ENCODE measurements at places on chromosomes 13 and 19.

- H3K27ac ChIP-seq, result no peak overlapping the region
- H3K4me1 ChIP-seq, result no peaks in the 10 kb centered on the region
- no peak for DNase-seq
- no peaks in the 10 kb centered on the region for H3K36me3 ChIP-seq
These were observed 627.7 kb downstream of the FGF9 start for GRCh38 chr13:22298530-22298929.

DNA sequence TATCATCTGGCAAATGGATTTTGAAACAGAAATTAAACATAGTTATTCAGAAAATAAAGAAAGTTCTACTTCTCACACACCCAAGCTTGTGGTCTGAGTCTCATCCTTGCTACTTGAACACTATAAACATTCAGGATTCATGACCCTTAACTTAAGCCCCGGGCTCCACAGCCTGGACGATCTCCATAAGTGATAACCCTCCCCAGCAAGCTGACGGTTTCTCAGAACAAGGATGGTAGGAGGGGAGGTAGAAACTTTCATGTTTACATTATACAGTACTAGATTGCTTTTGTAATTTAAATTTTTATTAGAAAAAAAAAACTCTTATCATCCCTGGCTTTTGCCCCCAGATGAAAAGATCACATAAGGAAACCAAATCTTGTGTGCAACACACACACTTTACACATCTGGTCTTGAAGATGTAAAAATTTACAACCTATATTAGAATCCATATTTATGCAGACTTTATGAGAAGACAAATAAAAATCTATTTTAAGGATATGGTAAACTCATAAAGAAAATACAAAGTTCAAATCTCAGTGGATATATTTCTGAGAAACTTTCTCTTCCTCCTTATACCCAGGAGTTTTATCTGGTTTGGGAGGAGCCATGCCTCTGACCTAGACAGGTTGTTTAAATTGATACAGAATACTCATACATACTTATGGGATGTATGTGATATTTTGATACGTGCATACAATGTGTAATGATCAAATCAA, 20.0 kb upstream of the ATP12A start:
- H3K27ac ChIP-seq, result no peak overlapping the region
- no peaks in the 10 kb centered on the region for H3K4me1 ChIP-seq
- no peak overlapping the region for H3K4me3 ChIP-seq

GRCh38 chr13:97446448-97446847, 12.5 kb downstream of the RAP2A start:
- H3K4me3 ChIP-seq, result no peak overlapping the region
- H3K36me3 ChIP-seq, result no peaks in the 10 kb centered on the region
- DNase-seq, result no peak
- peaks cover 2% of the 10 kb centered on the region for H3K4me1 ChIP-seq
- no peak overlapping the region for H3K27ac ChIP-seq

- no peak overlapping the region for H3K4me3 ChIP-seq
- no peak overlapping the region for H3K27ac ChIP-seq
- H3K4me1 ChIP-seq, result peaks cover 11% of the 10 kb centered on the region
- H3K36me3 ChIP-seq, result no peaks in the 10 kb centered on the region
These were observed 5.3 kb downstream of the SHD start for GRCh38 chr19:4284176-4284958.

DNA sequence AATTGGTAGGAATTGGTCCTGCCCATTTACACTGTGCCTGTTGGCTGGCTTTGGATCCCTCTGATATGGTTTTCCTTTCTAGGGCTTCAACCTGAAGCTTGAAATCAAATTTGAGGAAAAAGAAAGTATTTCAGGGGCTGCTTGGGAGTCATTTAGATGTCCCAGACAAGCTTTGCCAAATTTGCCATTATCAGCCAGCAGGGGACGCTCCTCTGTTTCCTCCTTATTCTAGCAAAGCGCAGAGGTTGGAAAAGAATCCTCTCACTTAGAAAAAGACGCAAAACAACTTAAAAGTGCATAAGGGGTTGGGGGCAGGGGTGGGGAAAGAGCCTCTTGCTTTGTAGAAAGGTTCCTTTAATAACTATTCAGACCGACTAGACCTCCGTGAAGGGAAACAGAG, 1211.1 kb upstream of the PCDH20 start:
- no peak for DNase-seq
- H3K27ac ChIP-seq, result no peak overlapping the region
- H3K36me3 ChIP-seq, result no peaks in the 10 kb centered on the region
- H3K27me3 ChIP-seq, result no peaks in the 10 kb centered on the region

DNA sequence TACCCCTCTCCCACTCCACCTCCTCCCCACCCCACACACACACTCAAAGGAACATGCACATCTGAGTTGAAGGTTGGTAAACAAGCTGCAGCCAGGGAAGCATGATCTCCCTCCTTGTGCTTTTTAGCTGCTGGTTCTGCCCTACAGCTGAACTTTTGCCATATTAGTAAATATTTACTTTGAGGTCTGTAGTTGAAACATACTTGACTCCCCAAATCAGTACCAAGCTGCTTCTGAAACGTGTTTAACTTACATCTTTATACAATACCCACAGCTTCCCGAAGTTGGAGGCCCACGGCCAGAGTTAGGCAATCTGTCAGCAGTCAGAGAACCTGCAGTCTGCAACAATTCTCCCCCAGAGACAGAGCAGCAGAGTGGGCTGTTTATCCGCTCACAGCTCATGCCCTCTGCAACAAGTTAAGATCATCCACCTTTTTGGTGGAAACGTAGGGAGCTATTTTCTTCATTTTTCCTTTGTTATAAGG, 1.5 kb upstream of the PCDH20 start:
- no peak for DNase-seq
- H3K4me3 ChIP-seq, result no peak overlapping the region
- H3K36me3 ChIP-seq, result no peaks in the 10 kb centered on the region
- peaks cover 18% of the 10 kb centered on the region for H3K27me3 ChIP-seq
- no peaks in the 10 kb centered on the region for H3K4me1 ChIP-seq

GRCh38 chr13:74645586-74645985, 511.4 kb upstream of the KLF12 start:
- no peaks in the 10 kb centered on the region for H3K4me1 ChIP-seq
- no peak overlapping the region for H3K4me3 ChIP-seq
- H3K27me3 ChIP-seq, result no peaks in the 10 kb centered on the region
- no peak overlapping the region for H3K27ac ChIP-seq

GRCh38 chr13:42038661-42039456, 9.6 kb upstream of the DGKH start:
- H3K4me3 ChIP-seq, result no peak overlapping the region
- H3K27ac ChIP-seq, result peak overlapping the region; percentile 98
- H3K4me1 ChIP-seq, result peaks cover 7% of the 10 kb centered on the region
- no peak for DNase-seq
- H3K36me3 ChIP-seq, result no peaks in the 10 kb centered on the region
- no peaks in the 10 kb centered on the region for H3K27me3 ChIP-seq

Measured in tibial nerve (tissue), 4 donors.